ENCODE measurements at places on chromosomes 13 and 19.

DNA sequence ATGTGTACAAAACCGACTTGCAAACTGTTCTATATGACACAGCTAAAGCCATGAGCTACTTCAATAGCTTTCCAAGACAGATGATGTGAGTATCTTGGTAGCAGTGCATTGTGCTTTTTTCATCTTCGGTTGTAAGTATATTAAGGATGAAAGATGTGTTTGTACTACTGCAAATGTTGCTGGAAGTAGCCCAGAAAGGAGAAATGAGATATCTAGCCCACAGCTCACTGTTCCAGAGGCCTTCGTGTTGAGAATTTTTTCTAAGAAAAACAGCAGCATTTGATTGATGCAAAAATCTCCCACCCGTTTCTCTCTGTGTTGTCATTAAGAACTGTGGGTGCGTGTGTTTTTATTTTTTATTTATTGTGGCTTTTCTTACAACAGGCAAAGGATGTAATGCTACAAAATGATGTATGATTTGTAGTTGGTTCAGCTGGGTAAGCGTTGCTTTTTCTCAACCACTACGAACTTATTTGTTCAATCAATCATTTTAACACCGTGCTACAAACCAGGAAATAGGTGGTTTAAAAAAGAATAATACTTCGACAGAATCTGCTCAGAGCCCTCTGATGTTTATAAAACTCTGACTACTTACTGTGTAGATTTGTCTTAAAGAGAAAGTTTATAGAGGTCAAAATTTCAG lies 41.6 kb upstream of the RFC3 start:
- no peak for DNase-seq

- no peak for DNase-seq
Measured at GRCh38 chr13:39362652-39363381, 240.2 kb downstream of the LHFPL6 start.

- DNase-seq = no peak
Measured at GRCh38 chr13:33279414-33280278, 5.9 kb downstream of the STARD13 start.

DNA sequence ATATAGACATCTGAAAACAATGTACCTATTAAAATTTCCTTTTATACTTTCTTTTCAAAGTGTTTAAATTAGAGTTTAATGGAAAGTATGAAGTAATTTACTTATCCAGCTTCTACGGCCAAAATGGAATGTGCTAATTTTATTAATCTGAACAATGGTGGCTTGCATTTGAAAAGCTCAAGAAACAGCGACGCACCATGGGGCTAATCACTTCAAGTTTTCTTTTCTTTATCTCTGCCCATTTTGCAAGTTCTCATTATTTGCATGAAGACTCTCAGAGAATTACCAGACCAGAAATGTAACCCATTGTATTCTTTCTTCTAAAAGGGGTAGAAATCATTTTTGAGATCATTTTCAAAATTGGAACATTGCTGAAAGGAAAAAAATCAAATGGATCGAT lies 204.0 kb upstream of the STARD13 start:
- no peak for DNase-seq

DNA sequence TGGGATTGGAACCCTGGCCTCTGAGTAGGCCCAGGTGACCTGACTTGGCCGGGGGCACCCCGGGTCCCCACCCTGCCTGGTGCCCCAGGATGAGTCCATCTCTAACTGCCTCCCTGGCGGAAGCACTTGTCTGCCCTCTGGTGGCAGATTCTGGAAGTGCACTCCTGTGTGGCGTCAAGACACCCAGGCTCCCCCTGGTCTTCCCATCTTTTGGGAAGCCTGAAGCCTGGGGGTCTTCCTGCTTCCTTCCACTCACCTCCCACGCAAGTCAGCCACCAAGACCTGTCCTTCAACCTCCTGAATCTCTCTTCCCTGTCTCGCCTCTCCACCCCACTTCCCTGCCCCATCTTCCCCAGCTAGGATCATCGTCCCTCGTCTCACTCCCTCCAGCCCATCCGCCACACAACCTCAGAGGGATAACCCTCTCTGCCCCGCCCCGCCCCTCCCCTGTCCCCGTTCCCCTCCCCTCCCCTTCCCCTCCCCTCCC lies 7.4 kb downstream of the RABAC1 start:
- peak; percentile 79 for DNase-seq

GRCh38 chr13:73223372-73223781 lies 164.6 kb downstream of the KLF5 start:
- DNase-seq = no peak

DNA sequence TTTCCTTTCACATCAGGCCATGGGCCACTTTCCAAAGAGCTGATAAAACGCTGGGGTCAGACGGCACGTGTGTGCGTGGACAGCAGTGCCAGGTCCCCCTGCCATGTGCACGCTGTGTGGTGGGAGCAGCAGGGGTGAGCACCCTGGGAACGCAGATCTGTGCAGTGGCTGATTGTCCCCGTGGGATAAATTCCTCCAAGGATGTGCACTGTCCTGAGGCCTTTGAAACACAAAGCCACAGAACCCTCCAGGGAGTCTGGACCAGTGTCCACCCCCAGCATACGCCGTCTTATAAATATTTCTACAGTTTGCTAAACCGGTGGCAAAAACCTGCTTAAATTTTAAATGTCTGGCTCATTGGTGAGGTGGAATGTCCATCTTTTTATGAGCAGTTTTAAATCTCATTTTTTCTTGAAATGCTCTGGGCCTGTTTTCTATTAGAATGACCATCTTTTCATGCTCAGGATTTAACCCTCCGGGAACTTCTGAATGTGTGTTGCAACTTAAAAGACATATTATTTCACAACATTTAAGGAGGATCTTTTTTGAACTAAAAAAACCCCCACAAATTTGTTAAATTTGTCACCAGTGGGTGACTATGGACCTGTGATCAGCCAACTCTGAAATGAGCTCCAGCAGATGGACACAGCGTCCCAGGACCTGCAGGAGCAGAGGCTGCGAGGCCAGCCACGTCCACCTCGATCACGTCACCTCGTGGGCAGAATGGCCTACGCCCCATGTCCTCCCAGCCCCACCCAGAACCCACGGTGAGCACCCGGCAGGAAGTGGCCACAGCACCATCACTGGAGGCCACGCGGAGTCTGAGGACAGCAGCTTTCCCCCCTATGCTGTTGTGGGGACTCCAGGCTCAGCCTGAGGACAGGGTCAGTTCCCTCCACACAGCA lies 68.6 kb downstream of the RASA3 start:
- DNase-seq = no peak

DNA sequence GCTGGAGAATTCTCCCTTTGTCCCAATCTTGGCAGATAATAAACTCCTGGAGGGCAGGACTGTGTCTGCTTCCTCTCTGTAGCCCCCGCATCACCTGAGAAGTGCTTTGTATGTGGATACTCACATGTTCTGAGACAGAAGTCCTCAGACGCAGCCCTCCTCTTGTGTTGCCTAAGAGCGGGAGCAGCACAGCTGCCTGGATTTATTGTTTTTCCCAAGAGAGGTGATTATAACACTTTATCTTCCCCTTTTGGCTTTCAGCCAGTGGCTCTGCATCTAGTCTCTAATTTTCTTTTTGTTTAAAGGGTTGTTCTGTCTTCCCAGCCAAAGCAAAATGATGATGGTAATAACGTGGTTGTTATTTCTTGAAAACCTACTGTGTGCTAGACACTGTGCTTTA lies 36.1 kb downstream of the OLFM4 start:
- no peak for DNase-seq

GRCh38 chr19:40344422-40344821 lies 3.8 kb downstream of the C19orf47 start:
- no peak for DNase-seq

- DNase-seq = peak; percentile 44
Measured at GRCh38 chr19:2327773-2328400, 499 bp downstream of the LSM7 start.

- DNase-seq = no peak
Measured at GRCh38 chr13:109955598-109955997, 169.2 kb upstream of the IRS2 start.

DNA sequence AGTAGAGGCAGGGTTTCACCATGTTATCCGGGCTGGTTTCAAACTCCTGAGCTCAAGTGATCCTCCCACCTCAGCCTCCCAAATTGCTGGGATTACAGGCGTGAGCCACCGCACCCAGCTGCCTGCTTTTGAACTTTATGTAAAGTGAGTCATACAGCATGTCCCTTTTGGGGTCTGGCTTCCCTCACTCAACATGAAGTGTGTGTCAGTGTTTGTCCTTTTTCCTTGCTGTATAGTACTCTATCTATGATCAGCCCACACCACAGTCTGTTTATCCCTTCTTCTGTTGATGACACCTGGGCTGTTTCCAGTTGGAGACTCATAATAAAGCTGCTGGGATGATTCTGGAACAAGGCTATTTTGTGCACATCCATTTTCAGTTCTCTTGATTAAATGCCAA lies 2.1 kb downstream of the SPIB start:
- DNase-seq = no peak

GRCh38 chr13:30569901-30570576 lies 47.7 kb upstream of the USPL1 start:
- DNase-seq = no peak

DNA sequence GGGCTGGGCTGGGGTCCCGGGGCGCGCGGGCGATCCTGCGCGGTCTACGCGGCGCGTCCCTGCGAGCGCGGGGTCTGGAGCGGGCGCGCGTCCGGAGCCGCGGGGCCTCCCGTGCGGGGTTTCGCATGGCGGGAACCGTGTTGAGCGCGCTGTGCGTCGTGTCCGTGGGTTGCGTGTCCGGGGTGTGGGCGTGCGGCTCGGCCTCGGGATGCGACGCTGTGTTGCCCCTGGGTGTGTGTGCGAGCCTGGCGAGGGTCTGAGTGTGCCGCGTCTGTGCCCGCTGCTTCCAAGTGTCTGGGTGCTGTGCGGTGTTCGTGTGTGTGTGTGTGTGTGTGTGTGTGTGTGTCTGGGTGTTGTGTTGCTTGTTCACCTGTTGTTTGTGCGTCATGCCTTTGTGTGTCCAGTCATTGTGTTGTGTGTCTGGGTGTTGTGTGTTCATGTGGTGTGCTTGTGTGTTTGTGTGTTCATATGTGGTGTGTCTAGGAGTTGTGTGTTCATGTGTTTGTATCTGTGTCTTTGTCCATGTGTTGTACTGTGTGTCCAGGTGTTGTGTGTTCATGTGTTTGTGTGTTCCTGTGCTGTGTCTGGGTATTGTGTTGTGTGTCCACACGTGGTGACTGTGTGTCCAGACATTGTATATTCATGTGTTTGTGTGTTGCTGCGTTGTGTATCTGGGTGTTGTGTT lies 552 bp downstream of the PLK5 start:
- DNase-seq = no peak

GRCh38 chr13:99689955-99690354 lies 188.7 kb downstream of the TM9SF2 start:
- no peak for DNase-seq

DNA sequence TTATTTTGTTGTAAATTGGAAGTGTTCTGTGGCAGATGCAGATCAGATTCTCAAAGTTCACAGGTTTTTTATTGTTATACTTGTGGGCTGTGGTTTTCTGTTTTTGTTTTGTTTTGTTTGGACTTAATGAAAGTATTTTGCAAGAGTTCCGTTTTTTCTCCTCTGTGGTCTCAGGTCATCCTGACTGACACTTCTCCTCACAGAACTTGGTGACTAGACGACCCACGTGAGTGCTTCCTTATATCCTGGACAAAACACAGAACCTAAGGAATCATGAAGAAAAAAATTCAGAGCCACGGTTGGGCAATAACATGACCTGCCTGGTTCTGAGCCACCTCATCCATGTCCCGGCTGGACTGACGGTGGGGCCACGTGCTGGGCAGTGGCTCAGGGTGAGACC lies 2.5 kb upstream of the RFPL4AL1 start:
- no peak for DNase-seq

- DNase-seq = peak; percentile 64
Measured at GRCh38 chr19:19591133-19591825, 27.2 kb downstream of the PBX4 start.

- no peak for DNase-seq
Measured at GRCh38 chr13:98324105-98324504, 147.0 kb upstream of the RNF113B start.

GRCh38 chr19:51359294-51359693 lies 6.9 kb downstream of the ETFB start:
- no peak for DNase-seq

GRCh38 chr13:113767366-113767765 lies 8.3 kb downstream of the TMEM255B start:
- no peak for DNase-seq

- no peak for DNase-seq
Measured at GRCh38 chr13:111372651-111373425, 52.4 kb downstream of the TEX29 start.

- DNase-seq = no peak
Measured at GRCh38 chr13:99227909-99228688, 27.4 kb downstream of the UBAC2 start.

GRCh38 chr13:97226013-97226412 lies 3.9 kb downstream of the MBNL2 start:
- DNase-seq = no peak

DNA sequence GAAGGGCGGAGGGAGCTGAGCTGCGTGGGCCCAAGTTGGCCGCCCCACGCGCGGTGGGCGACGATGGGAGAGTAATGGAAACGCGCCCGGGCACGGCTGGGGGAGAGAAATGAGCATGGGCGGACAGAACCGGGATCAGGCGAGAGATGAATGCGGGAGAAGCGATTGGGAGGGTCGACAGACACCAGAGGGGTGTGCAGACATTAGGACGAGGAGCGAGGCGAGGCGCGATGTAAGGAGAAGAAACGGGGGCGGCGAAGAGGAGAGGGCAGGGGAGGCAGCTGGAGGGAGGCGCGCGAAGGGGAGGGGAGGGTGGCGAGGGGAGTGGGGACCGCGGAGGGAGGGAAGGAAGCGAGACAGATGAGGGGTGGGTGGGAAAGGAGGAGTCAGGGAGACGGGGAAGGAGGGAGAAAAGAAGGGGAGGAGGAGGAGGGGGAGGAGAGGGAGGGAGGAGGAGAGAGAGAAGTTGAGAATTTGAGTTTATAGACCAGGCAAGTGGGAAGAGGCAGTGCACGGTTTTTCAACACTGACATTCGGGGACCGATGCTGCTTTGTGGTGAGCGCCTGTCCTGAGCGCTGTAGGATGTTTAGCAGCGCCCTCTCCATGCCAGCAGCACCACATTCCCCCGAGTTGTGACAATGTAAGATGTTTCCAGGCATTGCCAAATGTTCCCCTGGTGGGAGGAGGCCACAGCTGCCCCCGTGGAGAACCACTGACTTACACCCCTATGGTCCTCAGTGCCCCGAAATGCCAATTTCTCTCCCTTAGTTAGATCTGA lies at the start of gene SHISA7:
Gene SHISA7 (minus strand): TSS at position 256 of the 779 bp plus-strand sequence. CDS start 437 bp downstream, outside the sequence.
- no peak for DNase-seq

DNA sequence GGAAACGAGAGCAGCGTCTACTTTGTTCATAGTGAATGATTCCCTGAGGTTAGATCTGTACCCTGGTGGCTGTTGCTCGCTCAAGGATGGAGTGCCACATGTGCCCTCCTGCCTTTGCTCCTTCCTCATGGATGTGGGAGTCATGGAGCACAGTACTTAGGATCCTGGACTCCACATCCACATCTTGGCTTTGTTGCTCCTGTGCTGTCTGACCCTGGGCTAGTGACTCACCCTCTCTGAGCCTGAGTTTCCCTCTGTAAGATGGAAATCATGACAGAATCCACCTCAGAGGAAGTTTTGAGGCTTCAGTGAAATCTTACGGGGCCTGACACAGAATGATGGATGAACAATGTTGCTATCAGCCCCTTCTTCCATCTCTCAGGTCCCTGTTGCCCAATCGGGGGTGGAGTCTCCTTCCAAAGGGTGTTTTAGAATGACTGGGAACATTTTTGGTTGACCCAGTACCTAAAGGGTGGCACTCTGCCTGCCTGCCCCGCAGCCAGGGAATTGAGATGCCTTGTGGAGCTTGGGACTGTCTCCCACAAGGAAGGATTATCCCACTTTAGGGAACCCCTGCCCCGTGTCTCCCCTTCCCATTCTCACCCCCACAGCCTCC lies 9.8 kb upstream of the TIMM50 start:
- DNase-seq = no peak

Measured in stimulated activated CD4-positive, alpha-beta T cell treated with anti-CD3 and anti-CD28 coated beads, TNF-alpha, amount 100 ng/mL, for 24 hours (primary cell).